Body of pancreas (tissue), 4 donors: ENCODE measurements at places on chromosomes 4 and X. TPM values are rescaled to one million over a fixed set of nuclear protein-coding genes. Genes with fewer than 3 reads are reported as not detected.

The RWDD4 gene
- total RNA-seq = 23.3 TPM

DNA sequence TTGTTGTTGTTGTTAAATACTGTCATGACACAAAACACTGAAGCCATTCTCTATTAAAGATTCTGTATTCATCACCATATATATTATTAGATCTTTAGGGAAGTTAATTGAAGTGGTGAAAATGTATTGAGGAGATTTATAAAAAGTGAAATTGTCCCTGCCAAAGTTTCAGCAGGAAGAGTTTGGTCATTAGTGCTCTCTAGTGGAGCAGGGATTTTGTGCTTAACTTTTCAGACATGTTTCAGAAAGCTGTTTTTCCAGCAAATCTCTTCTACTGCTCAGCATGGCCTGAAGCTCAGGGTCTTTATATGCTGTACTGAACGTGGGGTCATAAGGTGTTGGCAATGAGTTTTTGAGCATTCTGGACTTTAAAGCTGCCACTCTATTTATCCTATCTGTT is 36.7 kb upstream of the CXXC4 start:
- no peak for DNase-seq

DNA sequence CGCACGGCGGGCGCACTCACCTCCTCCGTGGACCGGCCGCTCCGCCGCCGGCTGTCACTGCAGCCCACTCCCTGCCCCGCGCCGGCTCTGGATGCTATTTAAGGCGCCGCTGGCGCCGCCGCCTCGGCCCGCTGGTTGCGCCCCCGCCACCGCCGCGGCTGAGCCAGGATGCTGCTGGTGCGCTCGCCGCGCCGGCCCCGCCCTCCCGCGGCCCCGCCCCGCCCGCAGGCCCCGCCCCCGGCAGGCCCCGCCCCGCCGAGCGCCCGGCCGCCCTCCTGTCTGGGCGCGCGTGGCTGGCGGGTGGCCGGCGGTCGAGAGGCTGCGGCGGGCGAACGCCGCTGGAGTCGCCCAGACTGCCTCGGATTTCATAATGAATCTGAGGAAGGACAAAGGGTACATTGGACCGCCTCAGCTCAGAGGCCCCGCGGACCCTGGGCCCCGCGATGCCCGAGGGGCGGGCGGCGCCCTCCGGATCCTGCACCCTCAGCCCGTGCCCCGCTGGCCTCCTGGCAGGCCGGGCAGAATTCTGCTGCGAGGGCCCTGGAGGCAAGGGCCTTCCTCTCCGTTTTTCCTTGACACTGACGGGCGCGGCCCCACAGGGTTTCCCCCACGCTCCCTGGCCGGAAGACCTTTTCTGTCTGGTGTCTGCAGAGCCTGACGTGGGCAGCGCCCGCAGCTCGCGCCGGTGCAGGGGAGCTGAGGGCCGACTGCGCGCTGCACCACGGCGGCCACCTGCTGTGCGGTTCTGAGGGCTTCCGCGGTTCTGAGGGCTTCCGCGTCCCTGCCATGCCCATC is at the start of gene ACSL1:
Gene ACSL1 (minus strand): TSS at position 73 of the 795 bp plus-strand sequence. CDS start 22,454 bp downstream, outside the sequence.
- peak; percentile 76 for DNase-seq

The ZCCHC18 gene
- 2.6 TPM for total RNA-seq

The NLGN3 gene
- total RNA-seq = not detected

GRCh38 chr4:37446016-37446415 is 201.5 kb downstream of the NWD2 start:
- no peak for DNase-seq

GRCh38 chrX:14997271-14997670 is 124.0 kb downstream of the MOSPD2 start:
- no peak for DNase-seq

DNA sequence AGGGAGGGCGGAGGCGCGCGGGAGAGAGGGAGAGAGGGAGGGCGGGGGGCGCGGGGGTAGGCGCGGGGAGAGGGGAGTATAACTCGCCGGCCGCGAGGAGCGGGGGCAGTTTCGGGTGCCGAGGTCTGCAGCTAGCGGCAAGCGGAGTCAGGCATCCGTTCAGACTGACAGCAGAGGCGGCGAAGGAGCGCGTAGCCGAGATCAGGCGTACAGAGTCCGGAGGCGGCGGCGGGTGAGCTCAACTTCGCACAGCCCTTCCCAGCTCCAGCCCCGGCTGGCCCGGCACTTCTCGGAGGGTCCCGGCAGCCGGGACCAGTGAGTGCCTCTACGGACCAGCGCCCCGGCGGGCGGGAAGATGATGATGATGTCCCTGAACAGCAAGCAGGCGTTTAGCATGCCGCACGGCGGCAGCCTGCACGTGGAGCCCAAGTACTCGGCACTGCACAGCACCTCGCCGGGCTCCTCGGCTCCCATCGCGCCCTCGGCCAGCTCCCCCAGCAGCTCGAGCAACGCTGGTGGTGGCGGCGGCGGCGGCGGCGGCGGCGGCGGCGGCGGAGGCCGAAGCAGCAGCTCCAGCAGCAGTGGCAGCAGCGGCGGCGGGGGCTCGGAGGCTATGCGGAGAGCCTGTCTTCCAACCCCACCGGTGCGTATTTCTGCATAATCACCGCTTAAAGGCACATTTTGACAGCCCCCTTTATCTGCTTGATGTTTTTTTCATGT is at the start of gene POU4F2:
Gene POU4F2 (plus strand): TSS at position 108 of the 720 bp plus-strand sequence. CDS start 248 bp downstream, at position 356.
- no peak for DNase-seq

GRCh38 chr4:156596026-156596425 is 375.6 kb downstream of the PDGFC start:
- DNase-seq = no peak

The KIF4A gene
- total RNA-seq = not detected

The LRP2BP gene
- total RNA-seq = 2.1 TPM

GRCh38 chrX:136630881-136631280 is 17.1 kb upstream of the CD40LG start:
- no peak for DNase-seq

DNA sequence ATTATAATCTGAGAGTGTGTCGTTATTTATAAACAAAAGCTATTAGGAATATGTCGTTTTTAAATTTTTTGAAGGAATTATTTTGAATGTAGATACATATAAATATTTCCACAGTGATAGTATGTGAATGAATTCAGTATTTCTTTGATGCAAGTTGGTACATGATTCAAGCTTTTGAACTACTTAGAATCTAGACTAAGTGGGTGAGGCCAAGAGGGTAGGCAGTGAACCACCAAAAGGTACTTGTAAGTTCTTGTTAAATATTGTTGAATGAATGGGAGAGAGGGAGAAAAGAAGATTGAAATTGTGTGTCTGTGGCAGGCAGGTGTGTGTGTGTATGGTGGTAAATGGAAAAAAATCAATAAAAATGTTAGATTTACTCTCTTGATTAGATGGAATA is 69.6 kb downstream of the ARFIP1 start:
- DNase-seq = no peak

The GAGE12H gene
- total RNA-seq = not detected

GRCh38 chrX:123959281-123960063 is 2.0 kb upstream of the STAG2 start:
- peak; percentile 48 for DNase-seq

DNA sequence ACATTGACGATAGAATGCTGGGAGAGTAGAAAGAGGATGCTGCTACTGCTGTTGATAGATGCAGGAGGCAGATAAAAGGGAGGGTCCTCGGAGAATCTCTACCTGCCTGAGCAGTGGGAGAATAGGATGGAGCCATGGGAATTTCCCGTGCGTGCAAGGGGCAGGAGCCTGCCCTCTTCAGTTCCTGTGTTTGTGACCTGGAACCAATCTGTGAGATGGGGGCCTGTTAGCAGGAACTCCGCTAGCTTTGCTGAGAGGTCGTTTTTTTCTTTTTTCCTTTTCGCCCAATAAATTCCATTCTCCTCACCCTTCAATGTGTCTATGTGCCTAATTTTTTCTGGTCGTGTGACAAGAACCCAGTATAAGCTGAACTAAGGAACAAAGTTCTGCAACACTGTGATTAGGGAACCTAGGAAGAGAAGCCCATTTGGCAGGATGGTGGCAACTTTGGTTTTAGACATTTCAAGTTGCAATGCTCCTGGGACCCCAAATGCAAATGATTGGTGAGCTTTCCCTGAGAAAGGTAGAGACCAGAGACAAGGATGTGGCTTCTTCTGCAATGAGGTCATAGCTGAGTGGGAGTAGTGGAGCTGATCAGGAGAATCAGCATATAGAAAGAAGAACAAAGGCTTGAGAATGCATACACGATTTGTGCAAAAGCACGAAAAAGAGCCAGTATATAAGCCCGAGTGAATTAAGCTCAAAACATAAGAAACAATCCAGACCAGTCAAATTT is 23.9 kb downstream of the SLC39A8 start:
- DNase-seq = no peak

DNA sequence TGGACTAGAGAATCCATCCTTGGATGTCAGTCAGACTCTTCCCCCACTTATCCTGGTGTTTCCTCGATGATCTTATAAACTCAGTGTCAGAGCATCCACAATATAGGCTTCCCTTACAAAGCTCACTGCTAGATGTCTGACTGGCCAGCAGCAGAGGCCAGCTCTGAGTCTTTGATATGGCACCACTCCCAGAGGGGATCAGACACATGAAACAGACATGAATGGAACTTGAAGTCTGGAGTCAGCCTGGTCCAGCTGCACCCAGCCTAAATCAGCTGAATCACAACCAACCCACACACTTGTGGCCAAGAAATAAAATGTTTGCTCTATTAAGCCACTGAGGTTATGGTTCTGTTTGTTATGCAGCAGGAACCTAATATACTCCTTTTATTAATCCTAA is 129.6 kb upstream of the MED14 start:
- DNase-seq = no peak

The RHOXF1 gene
- not detected for total RNA-seq

GRCh38 chr4:15479089-15479912 is 9.6 kb downstream of the CC2D2A start:
- peak; percentile 51 for DNase-seq

The EDA gene
- 4.7 TPM for total RNA-seq

The TMEM271 gene
- not detected for total RNA-seq

The SMR3B gene
- not detected for total RNA-seq

The MAGEE2 gene
- not detected for total RNA-seq

The IL1RAPL2 gene
- not detected for total RNA-seq

- no peak for DNase-seq
These were observed 1.9 kb downstream of the MAGEB1 start for GRCh38 chrX:30248854-30249253.

The ZNF81 gene
- total RNA-seq = 4.2 TPM

- DNase-seq = no peak
These were observed 34.6 kb downstream of the SEPTIN11 start for GRCh38 chr4:76984127-76984526.
